ENCODE measurements at places on chromosomes 6 and 20.

- DNase-seq, result no peak
These were observed 1.2 kb downstream of the PAK5 start for GRCh38 chr20:9837634-9838033.

GRCh38 chr6:19836799-19837510 is at the start of gene ID4:
ID4 (plus strand) TSS chr6:19837370; CDS start chr6:19837755, 385 bp downstream.
- DNase-seq, result peak; percentile 95

DNA sequence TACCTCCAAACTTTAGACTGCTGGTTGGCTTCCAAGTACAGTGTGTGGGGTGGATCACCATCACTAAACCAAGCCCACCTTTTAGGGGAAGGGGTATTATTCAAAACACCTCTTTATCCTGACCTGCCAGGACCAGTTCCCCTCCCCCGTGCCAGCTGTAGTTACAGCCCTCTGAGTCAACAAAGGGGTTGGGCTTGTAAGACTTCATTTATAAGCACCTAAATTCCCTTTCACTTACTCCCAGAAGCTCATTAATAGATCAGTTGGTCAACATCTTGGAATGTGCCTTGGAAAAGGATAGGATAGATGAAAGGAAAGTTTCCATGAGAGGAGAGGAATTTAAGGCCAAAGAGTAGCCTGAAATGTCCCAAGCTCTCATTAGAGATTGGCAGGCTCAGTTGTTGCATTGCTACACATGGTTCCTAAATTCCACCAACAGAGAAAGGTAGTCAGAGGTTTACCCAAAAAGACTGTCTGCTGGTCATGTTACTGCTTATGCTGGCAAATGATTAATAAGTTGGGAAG is 59.2 kb downstream of the TNFAIP3 start:
- peak; percentile 97 for DNase-seq

- DNase-seq, result no peak
These were observed 4.5 kb downstream of the ECHDC1 start for GRCh38 chr6:127338936-127339335.

- no peak for DNase-seq
These were observed 90.5 kb upstream of the EPB41L1 start for GRCh38 chr20:36063916-36064657.

DNA sequence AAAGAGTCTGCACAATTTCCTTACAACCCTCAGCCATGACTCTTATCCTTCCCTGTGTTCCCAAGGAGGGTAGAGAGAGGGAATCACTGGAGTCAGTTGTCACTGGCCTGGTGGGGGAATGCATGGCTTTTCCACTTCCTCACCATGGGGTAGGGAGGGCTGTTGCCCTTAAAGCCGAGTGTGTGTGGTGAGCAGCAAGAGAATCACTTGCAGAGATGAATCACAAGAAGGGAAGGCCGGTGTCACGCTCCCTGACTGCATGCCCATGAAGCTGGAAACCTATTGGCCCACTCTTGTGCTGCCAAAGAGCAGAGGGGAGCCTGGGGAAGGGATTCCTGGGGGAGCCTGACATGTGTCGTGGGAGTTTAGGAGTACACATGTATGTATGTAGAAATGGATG is 18.1 kb upstream of the BMP6 start:
- DNase-seq, result peak; percentile 42

DNA sequence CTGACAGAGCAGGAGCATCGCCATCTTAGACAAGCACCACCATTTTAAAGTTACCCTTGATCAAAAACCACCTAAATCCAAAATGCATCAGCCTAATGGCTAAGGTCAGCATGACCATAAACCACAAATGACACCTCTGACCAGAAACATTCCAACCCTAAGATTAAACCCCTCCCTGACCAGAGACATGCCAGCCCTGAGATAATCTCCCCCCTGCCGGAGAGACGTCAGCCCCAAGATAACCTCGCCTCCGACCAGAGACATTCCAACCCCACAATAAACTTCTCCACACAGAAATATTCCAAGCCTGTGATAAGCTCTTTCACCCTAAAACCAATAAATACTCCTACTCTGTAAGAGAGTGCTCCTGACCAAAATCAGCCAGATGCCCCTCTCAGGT is 53.5 kb downstream of the PXDC1 start:
- peak; percentile 82 for DNase-seq
